PC-9 (cell line): ENCODE measurements at places on chromosomes 3 and 15. TPM values are rescaled to one million over a fixed set of nuclear protein-coding genes. Genes with fewer than 3 reads are reported as not detected.
A peak's percentile ranks its signal among the peaks of the same experiment; 100 is the strongest.

Gene SLC28A2
- total RNA-seq, result not detected in 2 replicates

Gene BTLA
- total RNA-seq, result not detected in 2 replicates

Gene DNASE1L3
- total RNA-seq, result not detected in 2 replicates

Gene STRA6
- 64.9 and 83.6 TPM in 2 replicates for total RNA-seq

DNA sequence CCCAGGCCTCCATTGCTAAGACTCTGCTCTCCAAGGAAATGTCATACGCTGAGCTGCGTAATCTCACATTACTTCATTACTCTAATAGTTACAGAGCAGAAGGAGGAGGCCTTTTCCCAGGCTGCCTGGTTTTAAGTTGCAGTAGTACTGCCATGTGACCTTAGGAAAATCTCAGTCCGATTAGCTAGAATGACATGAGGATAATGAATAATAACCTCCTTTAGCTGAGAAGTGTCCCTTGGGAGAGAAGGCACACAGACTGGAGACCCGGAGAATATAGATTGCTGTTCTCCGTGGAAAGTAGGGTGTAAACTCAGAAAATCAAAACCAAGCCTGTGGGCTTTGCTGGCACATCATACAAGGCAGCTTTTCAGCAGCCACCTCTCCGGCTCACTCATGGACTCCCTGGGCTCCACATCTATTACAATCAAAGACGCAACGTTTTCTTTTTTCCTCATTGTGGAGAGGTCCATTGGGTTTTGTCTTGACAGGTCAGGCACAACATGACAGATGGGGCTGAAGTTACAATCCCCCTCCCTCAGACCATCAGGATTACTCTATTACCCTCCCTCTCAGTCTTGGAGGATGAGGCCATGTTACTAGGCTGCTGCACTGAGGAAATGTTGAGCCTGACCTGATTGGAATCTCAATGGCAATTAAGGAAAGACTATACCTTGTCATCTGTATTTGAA is 134.8 kb upstream of the MB21D2 start:
- no peak for DNase-seq

DNA sequence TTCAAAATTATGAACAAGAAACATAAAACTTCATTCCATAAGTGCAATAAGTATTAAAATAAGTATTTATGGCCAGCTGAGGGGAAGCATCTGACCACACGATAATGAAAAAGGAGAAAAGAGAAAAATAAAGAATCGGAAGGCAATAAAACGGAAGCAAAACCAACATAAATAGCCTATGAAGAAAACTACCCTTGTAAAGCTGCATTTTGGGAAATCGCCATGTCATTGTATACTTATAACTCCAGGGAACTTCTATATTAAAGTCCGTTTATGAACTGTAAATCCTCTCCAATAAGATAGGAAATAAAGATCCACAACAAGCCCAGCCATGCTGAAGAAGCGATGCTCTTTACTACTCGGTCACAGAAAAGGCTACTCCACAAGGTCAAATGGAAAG is 47.7 kb downstream of the MORC1 start:
- peak; percentile 10 for DNase-seq

GRCh38 chr3:110344897-110345767 is 726.5 kb upstream of the NECTIN3 start:
- no peak for DNase-seq

GRCh38 chr3:29760226-29760685 is 479.4 kb downstream of the RBMS3 start:
- no peak for DNase-seq

GRCh38 chr3:47566667-47567066 is 12.0 kb downstream of the CSPG5 start:
- DNase-seq, result no peak

DNA sequence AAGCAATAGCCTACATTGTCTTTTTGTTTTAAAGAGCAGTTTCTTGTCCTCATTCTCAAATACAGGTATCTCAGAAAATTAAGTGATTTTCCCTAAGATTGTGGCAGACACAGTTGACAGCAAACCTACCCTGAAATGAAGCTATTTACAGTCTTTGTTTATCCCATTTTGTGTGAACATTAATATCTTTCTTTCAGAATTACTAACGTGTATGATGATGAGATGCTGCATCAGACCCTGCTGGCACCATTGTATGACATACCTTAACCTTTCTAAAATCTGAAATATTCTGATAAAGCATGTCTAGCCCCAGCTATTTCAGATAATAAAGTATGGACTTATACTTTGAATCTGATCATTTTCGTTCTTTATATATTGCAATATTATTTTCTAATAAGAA is 185.9 kb downstream of the RSRC1 start:
- DNase-seq, result no peak
